ENCODE measurements at places on chromosomes 2 and 18. TPM values are rescaled to one million over a fixed set of nuclear protein-coding genes. Genes with fewer than 3 reads are reported as not detected.
A peak's percentile ranks its signal among the peaks of the same experiment; 100 is the strongest.

The MARCHF7 gene
- 25.5 TPM for polyA plus RNA-seq

The NYAP2 gene
- not detected for polyA plus RNA-seq

The ACTR2 gene
- polyA plus RNA-seq: 70.3 TPM

The C2orf81 gene
- polyA plus RNA-seq: 1.9 TPM

The ERMN gene
- polyA plus RNA-seq: not detected

The REG1A gene
- polyA plus RNA-seq: not detected

The TSPYL6 gene
- polyA plus RNA-seq: not detected

The CXXC1 gene
- polyA plus RNA-seq: 67.3 TPM

The TDRD15 gene
- polyA plus RNA-seq: not detected

DNA sequence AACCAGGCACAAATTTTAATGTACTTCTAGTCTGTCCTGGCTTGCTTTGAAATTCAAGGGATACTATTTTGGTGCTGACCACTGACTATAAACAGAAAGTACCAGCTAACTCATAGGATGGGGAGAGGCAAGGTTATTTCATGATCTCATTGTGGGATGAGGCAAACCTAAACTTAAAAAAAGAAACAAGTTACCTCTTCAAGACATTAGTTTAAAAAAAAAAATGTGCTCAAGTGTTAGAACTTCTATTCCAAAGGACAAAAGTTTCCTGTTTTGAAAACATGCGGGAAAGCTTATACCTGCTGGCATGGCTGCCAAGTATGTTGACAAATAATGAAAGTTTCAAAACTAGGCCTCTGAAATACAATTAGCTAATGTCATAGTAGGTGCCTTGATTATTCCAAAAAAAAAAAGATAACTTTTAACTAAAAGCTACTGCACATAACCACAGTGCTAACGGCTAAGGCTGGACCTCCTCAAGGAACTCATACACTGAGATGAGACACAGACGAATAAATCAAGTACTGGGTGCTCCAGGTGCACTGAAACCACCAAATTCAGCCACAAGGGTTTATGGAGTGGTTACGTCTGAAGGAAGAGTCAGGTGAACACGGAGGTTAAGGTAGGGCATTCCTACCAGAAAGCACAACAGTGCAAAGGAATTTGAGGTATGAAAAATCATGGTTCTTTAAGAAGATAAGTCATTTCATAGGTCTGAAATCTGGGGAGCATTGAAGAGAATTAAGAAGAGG, 38.1 kb downstream of the TMEM131 start:
- peak; percentile 81 for DNase-seq

GRCh38 chr18:45275367-45276113, 339.7 kb upstream of the SLC14A2 start:
- DNase-seq: peak; percentile 21

DNA sequence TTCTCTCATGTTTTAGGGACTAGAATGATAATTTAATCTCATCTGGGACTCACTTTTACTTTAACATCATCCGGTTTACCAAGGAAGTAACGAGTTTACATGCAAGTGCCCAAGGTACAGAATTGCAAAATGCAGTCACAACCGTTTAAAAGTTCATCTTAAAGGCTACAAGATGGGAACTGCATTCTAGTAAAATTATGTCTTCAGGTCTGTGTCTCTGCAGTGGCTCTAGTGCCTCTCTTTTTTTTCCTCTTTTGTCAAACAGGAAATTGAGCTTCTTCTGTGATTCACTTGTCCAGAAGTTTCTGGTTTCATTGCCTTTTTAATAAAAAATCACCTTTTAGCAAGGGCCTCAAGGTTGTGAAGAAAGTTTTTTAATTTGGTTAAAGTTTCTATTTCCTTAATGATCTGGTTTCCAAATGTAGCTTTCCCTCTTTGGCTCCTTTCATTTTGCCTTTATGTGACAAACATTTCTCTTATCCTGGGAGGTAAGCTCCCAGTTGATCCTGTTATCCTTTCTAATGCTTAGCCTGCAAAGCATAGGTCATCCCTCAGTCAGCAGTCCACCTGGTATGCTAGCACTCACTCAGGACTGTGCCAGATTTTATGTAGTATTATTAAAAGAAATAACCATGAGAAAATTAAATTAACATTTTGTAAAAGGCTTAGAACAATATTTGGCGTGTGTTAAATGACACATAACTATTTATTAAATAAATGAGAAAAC, 2.4 kb downstream of the GLS start:
- DNase-seq: peak; percentile 29

GRCh38 chr2:106812383-106812782, 73.6 kb downstream of the ST6GAL2 start:
- DNase-seq: no peak

- no peak for DNase-seq
Measured at GRCh38 chr2:49936965-49937364, 782.6 kb upstream of the FSHR start.

GRCh38 chr2:137117385-137117784, 352.0 kb downstream of the THSD7B start:
- DNase-seq: peak; percentile 11

GRCh38 chr2:81940266-81940955, 1635.9 kb upstream of the LRRTM1 start:
- DNase-seq: no peak

DNA sequence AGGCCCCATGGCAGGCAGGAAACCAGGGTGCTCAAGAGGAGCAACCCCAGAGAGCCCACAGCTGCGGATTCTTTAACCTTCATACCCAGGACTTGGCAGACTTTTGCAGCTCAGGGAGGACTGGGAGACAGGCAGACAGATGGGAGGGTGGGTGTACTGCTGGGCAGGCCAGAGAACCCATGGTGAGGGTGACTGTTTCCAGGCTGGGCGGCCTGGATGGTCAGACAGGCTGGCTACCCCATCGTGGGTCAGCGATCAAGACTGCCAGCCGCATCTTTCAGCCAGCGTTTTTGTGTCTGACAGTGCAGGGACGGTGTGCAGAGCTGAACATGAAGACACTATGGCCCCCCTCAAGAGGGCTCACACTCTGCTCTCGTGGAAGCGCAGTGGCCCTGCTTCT, 82.2 kb downstream of the MARCO start:
- DNase-seq: no peak

- DNase-seq: no peak
Measured at GRCh38 chr2:105782123-105782522, 37.4 kb downstream of the NCK2 start.

DNA sequence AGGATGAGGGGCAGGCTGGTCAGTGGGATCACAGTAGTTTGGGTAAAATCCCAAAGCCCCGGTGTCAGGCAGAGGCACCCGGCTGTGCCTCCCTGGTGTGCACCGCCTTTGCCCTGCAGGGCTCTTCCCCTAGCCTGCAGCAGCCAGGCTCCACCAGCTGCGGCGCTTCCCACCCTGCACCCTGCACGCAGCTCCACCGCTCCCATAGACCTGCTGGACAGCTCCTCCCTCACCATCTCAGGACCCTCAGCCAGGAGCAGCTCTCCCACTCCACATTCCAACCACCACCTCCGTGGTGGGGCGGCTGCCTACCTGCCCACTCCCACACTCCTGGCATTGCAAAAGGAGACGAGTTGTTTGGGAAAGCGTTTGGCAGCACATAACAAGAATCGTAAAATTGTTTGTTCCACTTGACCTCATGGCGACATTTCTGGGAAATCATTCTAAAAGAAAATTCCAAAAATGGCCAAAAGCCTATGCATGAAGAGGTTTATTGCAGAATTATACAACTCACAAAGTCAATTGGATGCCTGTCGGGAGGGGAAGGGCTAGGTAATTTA, 287.4 kb upstream of the HDAC4 start:
- DNase-seq: no peak

GRCh38 chr18:55236150-55236931, 277.1 kb upstream of the CCDC68 start:
- no peak for DNase-seq

- no peak for DNase-seq
Measured at GRCh38 chr18:77111951-77112746, 20.4 kb downstream of the MBP start.

- DNase-seq: no peak
Measured at GRCh38 chr2:238090887-238091286, 9.3 kb upstream of the ESPNL start.

DNA sequence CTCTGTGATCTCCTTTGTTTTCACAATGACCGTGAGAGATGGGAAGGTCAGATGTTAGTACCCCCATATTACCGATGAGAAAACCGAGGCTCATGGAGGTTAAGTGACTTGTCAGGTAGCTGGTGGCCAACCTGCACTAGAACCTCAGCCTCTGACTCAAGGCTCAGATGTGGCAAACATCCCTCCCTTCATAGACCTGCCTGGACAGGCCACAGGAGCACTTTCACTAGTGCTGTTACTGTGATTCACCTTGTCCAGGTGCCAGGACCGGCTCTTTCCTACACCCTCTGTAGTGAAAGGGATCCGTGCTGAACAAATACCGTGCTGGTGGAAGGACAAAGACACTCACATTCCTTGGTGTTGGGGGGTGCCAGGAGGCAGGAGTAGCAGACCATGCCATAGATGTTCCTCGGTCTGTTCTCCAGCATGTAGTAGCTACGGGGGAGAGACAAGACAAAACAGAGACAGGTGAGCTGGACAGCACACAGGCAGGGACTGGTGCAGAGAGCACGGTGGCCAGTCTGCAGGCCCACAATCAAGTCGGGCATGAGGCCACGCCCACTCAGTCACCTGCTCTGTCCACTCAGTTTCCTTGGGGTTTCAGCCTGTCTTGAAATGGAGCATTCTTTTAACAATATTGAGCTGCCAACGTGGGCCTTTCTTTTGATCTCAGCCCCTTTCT, 65.9 kb downstream of the EDAR start:
- DNase-seq: peak; percentile 96

DNA sequence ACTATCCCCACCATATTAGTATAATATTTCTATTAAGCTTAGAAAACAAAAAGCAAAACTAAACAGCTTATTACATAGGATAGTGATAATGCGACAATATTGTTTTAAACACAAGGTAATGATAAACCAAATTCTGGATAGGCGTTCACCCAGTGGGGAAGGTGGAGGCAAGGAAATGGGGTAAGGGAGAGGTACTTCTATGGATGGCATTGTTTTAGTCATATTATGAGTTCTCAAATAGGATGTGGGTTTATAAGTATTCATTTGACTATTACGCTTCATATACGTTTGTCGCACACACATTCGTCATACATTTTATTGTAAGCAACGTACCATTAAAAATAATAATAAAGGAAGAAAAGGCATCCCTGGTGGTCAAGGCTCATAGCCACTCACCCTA, 88.8 kb upstream of the DNMT3A start:
- no peak for DNase-seq

DNA sequence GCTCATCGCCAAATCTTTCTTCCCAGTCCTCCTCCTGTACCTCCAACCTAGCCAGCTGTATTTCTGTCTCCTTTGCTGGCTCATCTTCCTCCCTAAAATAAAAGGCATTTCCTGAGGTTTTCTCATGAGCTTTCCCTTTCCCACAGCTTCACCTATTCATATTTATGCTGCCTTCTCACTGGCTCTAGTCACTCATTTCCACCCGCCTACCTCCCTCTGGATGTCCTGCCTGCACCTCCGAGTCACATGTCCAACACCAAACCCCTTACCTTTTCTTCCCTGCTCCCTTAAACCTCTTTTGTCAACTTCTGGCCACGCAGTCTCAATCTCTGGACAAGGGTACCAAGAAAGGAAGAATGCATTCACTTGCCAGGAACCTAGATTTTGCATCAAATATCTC, 2.8 kb downstream of the EIF2AK3 start:
- peak; percentile 17 for DNase-seq

DNA sequence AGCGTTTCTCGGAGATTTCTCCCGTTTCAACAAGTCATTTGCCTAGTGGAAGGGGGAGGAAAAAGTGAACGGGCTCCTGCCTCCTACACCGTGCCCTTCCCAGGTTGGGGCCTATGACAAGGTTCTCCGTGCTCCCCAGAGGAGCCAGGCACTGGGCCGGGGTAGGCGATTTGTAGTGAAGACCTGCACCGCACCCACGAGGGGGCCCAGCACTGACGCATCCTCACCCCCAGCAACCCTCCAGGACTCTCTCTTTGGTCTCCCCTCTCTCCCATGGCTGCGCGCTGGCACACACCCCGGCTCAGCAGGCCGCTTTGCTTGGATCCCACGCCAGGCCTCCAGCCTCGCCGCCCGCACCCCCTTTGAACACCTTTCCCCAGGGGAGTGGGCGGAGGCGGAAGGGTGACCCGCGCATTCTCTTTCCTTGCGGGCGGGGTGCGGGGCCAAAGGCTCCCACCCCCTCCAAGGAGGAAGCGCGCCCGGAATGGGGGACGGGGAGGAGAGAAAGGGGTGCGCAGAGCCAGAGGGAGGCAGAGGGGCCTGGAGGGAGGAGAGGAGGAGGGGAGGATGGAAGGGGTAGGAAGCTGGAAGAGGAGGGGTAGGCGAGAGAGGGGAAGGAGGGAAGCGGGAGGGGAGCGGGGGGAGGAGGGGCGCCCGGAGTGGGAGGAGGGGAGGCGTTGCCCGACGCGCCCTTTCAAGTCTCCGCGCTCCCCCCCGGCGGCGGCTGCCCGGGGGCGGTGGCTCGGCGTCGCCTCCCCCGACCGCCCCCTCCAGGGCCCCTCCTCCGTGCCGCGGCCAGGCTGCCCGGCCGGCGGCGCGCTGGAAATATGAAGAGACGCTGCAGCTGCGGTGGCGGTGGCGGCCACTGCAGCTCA, at the start of gene APCDD1:
TSS of gene APCDD1 (plus strand) at position 830 of the 875 bp plus-strand sequence. CDS start 347 bp downstream, outside the sequence.
- DNase-seq: peak; percentile 11

- no peak for DNase-seq
Measured at GRCh38 chr2:15753811-15754702, 162.4 kb downstream of the DDX1 start.

GRCh38 chr2:185502351-185502750, 236.3 kb upstream of the FSIP2 start:
- DNase-seq: no peak

DNA sequence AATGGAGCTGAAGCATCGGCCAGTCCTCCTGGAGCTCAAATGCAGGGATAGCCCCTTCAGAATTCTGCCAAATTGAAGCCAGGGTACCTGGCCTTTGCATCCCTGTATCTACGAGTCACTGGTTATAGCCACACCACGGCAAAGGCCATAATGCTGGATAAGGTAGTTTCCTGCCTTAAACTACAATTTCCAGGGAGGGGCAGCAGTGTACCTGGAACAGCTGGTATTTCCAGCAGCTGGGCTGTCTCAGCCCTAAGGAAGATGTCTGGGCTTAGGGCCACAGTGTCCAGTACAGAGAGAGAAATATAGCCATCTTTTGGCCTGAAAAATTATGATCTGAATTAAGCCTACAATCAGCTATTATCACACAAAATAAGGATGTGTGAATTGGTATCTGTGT, 180.3 kb downstream of the GCA start:
- DNase-seq: no peak

DNA sequence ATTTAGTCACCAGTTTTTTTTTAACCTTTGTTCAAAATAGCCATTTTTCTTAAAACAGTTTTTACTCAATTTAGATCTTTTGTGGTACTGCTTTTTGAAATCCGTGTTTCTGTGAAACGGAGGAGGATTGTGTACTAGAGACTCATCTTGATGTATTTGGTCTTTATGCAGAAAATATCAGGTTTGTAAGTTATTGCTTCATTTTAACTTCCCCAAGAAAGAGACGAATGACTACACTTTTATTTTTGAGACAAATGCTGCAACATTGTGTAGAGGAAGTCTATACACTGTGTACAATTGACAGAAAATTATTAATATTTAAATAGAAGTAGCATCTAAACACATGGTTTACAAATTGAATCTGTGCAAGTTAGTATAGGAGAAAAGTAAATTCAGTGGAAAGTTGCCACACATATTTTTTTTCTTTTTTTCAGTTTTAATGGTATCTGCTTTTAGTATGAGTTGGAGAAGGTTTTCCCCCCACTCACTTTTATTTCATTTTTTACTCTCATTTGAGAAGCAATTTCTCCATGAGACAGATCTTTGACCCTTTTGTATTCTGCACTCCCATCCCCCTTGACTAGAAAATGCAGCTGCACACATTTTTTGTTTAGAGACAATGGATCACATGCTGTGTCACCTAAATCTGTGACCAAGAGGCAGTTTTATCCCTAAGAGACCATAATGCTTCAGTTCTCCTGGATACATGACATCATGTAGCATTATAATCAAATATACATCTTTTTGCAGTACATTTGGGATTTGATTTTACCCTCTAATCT, 200.8 kb upstream of the STON1 start:
- DNase-seq: no peak
